ENCODE measurements at places on chromosomes 4 and X.

GRCh38 chrX:23993012-23993633 is 33.9 kb downstream of the KLHL15 start:
- DNase-seq: peak; percentile 6

DNA sequence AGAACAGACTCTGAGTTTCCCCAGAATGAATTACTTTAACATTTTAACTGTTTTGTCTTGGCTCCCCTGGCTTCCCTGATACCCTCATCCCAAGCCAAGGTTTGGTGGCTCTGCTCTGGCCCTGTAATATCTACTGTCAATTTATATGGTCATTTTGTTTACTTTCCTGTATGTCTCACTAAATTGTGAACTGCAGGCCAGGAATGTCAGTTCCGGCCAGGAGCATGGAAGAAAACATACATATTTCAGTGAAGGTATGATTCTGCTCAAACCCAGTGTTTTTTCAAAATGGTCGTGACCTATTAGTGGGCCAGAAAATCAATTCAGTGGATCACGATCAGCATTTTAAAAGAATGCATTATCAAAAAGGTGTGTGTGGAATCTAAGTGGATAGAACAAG is 1.2 kb downstream of the RPGR start:
- DNase-seq: no peak

DNA sequence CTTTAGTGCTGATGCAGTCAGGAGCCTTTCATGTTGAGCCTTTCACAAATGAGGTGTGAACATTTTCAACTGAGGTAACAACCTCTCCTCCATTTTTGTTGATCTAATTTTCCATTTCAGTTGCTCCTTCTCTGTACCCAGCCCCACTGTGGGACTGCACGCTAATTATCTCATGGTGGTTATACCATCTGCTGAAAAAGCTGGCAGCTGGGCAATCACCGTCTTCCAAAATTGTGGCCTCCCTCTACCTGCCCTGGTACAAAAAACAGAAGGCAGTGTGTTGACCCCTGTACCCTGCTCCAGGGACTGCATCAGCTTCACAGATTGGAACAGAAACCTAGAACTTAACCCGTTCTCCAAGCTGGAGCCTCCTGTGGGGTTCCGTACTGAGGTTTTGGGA is 72.4 kb upstream of the LONRF3 start:
- DNase-seq: no peak

- DNase-seq: peak; percentile 39
These were observed 143.5 kb upstream of the MAMLD1 start for GRCh38 chrX:150219374-150220185.

GRCh38 chr4:48212165-48212564 is 57.5 kb downstream of the TEC start:
- no peak for DNase-seq

DNA sequence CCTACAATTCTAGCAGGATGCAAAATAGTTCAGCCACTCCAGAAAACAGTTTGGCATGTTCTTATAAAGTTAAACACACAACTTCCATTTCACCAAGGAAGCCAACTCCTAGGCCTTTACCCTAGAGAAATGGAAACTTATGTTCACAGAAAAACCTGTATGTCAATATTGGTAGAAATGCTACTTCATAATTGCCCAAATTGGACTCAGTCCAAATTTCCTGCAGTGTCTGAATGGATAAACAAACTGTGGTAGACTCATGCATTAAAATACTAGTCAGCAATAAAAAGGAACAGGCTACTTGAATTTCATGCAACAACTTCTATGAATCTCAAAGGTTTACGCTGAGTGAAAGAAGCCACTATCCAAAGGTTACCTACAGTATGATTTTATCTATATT is 1738.8 kb upstream of the IGFBP7 start:
- DNase-seq: no peak

GRCh38 chrX:139204898-139205667 is 325.5 kb upstream of the F9 start:
- no peak for DNase-seq

DNA sequence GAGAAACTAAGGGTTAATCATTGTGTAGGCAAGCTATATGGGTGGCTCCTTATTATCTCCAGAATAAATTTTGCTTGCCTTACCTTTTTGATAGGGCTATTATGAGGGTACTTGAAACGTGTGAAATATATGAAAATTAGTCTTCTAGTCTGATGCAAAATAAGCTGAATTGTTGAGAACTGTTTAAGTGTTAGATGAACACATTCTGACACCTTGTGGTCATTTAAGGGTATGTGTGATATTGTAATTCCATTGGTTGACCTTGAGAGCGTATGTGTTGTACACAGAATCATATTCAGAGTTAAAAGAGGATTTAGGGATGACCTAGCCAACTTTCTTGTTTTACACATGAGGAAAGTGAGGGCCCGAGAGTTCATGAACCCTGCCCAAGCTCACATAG is 44.6 kb upstream of the LINC00632 start:
- DNase-seq: peak; percentile 12

All from EH (cell line).